ENCODE measurements at places on chromosomes 2 and 18. TPM values are rescaled to one million over a fixed set of nuclear protein-coding genes. Genes with fewer than 3 reads are reported as not detected.

FAM124B gene
- total RNA-seq, result not detected

TRABD2A gene
- 6.8 TPM for total RNA-seq

LRP1B gene
- under 0.01 TPM for total RNA-seq

CDCA7 gene
- 29.3 TPM for total RNA-seq

CD28 gene
- total RNA-seq, result not detected

SGO2 gene
- total RNA-seq, result 23.2 TPM

SCN9A gene
- 13.6 TPM for total RNA-seq

RIF1 gene
- 15.3 TPM for total RNA-seq

KCNG2 gene
- total RNA-seq, result 1.9 TPM

CXCR1 gene
- total RNA-seq, result not detected

TMEM163 gene
- not detected for total RNA-seq

B3GNT7 gene
- total RNA-seq, result 0.50 TPM
